ENCODE measurements at places on chromosomes 5 and 9.

DNA sequence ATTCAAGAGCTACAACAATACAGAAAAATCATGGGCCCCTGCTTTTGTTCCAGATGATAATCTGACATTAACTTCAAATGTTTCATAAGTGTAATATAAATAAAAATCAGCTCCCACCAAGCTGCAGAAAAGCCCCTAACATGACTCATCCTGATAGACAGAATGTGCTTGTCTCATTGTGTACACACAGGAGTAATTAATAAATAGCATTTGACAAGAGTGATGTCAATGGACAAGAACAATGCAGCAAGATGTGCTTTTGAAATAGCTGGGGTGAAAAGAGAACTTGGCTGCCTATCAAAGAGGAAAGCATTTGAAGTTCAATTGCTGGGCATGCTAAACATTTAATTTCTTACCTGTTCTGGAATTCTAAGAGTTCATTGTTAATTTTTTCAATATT lies 79.2 kb downstream of the DNAH5 start:
- DNase-seq, result no peak

DNA sequence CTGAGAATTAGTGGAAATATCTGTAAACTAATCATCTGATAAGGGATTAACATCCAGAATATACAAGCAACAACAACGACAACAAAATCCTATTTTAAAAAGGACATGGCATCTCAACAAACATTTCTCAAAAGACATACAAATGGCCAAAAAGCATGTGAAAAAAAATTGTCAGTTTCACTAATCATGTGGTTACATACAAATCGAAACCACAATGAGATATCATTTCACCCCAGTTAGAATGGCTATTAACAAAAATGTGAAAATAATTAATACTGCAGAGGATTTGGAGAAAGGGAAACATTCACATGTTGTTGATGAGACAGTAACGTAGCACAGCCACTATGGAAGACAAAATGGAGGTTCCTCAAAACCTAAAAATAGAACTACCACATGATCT lies 69.5 kb downstream of the ERP44 start:
- DNase-seq, result no peak

GRCh38 chr5:143923634-143924266 lies 111.8 kb downstream of the HMHB1 start:
- DNase-seq, result no peak

DNA sequence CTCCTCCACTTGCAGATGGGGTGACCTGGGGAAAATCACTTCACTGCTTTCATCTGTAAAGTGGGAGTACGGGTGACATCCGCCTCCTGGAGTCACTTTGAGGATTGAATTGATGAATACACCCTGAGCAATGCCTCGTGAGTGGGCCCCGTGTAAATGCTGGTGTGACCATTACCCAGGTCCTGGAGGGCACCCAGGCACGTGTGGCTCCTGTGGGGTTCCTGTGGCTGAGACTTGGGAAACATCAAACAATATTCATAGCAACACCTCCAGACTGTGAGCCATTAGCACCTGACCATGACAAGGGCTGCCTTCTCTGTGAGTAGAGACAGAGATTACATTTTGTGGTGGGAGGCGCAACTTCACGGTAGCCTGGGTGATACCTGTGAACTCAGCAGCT lies 11.4 kb downstream of the MRPL36 start:
- no peak for DNase-seq

- no peak for DNase-seq
Observed at GRCh38 chr5:43658509-43658908, 55.5 kb downstream of the NNT start.

DNA sequence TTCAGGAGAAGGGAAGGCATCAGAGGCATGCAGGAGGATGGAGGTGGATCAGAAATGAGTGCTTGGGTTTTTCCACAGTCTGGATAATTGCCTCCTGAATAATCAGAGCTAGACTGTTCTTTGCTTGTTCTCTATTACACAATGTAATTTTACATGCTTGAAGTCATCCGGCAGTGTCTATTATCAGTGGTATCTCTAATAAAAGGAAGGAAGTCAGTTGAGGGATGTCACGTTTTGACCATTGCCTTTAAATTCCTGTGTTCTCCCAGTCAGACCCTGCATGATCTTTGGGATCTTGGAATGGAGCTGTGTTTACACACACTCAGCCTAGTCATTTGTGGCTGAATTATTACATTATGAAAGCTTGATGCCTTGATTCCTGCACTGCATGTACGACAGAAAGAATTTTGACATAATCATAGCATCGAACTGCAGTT lies 91.0 kb downstream of the PDE8B start:
- no peak for DNase-seq

GRCh38 chr9:138006576-138007233 lies 129.1 kb downstream of the CACNA1B start:
- peak; percentile 12 for DNase-seq

GRCh38 chr5:76504901-76505564 lies 101.9 kb downstream of the IQGAP2 start:
- DNase-seq, result no peak

GRCh38 chr9:99606296-99606695 lies 215.4 kb upstream of the NR4A3 start:
- no peak for DNase-seq

- no peak for DNase-seq
Observed at GRCh38 chr5:33662722-33663427, 222.1 kb downstream of the TARS1 start.

DNA sequence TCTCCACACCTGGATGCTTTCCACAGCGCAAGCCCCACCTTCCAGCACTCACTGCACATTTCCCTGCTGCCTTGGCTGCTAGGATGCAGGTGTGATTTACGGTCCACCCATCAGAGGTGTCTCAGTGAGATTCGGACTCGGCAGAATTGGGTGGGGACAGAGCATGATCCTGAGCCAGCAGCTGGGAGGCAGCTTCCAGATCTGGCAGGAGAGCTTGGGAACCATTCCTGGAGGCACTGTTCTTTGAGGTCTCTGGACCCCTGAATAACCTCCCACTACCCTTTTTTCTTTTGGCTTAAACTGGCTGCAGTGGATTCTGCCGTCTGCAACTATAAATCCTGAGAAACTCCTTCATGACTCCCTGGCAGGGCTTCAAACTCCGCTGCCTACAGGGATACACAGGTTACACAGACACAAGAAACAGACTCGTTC lies 99.6 kb upstream of the PHYKPL start:
- DNase-seq, result no peak

- no peak for DNase-seq
Observed at GRCh38 chr5:132459031-132459982, 31.3 kb downstream of the IRF1 start.

- DNase-seq, result no peak
Observed at GRCh38 chr9:132324425-132324824, 30.4 kb downstream of the SETX start.

DNA sequence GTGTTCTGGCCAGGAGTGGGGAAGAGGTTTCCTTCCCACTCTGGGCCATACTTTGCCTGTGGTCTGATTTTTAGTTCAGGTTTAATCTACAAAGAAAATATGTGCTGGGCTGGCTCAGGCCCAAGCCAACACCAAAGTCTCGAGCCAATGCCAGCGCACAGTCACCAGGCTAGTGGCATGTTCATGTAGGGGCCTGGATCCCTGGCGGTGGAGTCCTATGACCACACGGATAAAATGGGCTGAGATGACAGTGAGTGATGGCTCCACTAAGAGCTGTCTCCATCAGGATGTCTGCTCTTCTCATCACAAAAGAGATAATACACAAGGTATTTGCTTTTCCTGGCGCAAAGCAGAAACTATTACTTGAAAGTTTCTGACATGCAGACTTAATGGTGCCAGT lies 92.9 kb upstream of the PTPN3 start:
- no peak for DNase-seq

- DNase-seq, result no peak
Observed at GRCh38 chr5:26553079-26553478, 485.3 kb downstream of the CDH9 start.

GRCh38 chr5:59367791-59368394 lies 525.6 kb downstream of the PDE4D start:
- DNase-seq, result peak; percentile 77

DNA sequence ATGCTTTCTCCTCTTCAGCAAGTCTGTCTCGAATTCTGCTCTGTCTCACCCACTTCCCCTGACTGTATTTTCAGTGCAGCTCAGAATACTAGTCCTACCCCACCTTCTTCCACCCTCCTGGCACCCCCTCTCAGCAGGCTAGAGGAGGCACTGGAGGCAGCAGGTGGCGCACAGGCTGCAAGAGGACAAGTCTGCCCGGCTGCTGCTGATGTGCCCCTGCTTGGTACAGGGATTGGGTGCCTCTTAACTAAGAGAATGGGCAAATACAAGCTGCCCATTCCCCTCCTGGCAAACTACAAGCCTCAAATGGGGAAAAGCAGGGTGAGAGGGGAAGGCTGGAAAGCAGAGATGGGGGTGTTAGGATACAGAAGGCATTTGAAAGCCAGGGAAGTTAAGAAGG lies 5.1 kb downstream of the TLN1 start:
- DNase-seq, result no peak

GRCh38 chr9:75061169-75061568 lies 26.8 kb downstream of the NMRK1 start:
- no peak for DNase-seq

DNA sequence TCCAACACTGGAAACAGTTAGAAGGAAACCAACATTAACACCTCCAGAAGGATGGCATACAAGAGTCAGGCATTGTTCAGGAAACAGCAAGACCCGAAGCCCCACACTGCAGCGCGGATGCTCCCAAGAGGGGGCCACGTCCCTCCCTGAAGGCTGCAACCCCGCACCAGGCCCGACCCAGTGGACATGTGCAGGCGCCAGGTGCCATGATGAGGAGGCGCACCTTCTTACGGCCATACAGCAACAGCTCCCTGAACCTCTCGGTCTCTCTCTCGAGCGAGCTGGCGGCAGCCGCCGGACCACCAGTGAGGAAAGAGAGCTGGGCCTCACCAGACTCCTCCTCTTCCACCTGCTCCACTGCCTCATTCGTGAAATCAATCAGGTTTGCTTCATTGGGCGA lies 20.2 kb downstream of the SEC16A start:
- no peak for DNase-seq

GRCh38 chr5:4970171-4970570 lies 170.0 kb upstream of the ADAMTS16 start:
- no peak for DNase-seq

GRCh38 chr9:112174222-112174964 lies 704 bp downstream of the SUSD1 start:
- peak; percentile 73 for DNase-seq

DNA sequence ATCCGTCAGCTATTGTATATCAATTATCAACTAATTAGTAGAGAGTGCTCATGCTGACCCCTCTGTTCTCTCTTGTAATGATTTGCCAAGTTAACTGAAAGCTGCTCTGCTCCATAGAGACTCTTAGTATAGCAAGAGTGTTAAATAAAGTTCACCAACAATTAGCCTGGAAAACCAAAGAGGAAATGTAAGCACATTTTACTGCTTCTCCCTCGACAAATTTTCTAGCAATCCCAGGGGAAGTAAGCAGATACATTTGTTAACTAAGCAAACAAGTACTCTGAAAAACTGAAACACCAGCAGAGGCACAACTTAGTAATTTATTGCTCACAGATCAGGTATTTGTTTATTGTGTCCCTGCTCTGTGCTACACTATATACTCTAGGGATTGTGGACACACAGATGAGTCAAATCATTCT lies 162.2 kb downstream of the GLIS3 start:
- no peak for DNase-seq

DNA sequence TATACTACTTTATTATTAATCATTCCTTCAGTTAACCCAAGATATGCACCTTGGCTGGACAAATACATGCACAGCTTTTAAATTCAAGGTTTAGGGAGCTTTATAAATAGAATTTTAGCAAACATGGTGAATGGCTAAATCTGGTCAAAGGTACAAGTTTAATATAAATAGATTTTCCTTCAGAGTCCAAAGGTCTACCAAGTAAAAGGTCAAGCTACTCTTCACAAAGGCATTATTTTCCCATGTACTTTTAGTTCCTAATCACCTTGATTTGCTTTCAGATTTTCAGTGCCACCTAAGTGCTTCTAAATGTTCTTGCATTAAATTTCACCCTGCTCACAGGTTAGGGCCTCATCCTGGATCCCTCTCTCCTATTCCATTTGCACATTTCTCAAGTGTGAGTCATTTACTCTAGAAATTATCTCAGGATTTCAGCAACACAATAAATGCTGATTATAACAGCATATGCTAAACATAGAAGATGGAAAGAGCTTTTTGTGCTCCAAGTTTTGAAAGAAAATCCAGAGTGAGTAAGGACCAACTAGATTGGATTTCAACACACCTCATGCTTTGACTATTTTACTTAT lies 459.4 kb upstream of the ITGA1 start:
- no peak for DNase-seq

DNA sequence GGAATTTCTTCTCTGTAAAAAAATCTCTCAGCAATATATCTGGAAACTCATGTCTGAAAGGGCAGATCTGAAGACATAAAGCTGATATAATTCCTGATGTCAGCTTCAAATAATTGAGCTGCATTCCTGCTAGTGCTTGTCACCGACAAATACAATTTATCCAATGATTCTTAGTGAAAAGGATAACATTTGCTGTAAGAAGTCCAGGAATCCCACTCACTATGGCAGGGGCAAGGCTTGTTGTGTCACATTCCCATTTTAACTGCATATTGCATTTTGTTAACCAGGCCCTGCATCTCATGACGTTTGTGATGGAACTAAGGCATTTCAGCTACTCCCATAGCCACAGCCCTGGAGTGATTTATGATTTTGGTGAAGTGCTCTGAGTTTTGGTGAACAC lies 160.1 kb upstream of the DAB2 start:
- DNase-seq, result no peak

- no peak for DNase-seq
Observed at GRCh38 chr9:21810881-21811280, 8.4 kb downstream of the MTAP start.
